ENCODE measurements at places on chromosomes 12 and 14.

GRCh38 chr12:7837366-7837765 is 35.3 kb downstream of the SLC2A14 start:
- no peak for DNase-seq

GRCh38 chr12:25377469-25378177 is 126.9 kb upstream of the KRAS start:
- no peak for DNase-seq

DNA sequence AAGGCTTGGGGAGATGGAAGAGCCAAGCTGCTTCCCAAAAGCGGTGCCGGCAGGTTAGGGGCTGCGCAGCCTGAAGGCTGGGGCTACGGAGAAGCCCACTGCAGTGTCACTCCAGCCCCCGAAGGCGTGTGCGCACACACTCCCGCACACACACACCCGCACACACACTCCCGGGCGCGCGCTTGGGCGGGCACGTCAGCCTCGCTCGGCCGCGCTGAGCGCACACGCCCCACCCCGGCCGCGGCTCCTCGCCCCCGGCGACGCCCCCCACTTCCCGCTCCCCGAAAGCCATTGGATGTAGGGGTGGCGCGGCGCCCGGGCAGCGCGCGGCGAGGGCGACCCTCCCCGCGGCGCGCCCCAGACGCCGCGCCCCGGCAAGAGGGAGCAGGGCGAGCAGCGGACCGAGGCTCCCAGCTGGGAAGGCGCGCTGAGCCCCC is at the start of gene KCNK10:
Gene KCNK10 (minus strand): TSS at position 184 of the 437 bp plus-strand sequence. CDS start 471 bp downstream, outside the sequence.
- no peak for DNase-seq

DNA sequence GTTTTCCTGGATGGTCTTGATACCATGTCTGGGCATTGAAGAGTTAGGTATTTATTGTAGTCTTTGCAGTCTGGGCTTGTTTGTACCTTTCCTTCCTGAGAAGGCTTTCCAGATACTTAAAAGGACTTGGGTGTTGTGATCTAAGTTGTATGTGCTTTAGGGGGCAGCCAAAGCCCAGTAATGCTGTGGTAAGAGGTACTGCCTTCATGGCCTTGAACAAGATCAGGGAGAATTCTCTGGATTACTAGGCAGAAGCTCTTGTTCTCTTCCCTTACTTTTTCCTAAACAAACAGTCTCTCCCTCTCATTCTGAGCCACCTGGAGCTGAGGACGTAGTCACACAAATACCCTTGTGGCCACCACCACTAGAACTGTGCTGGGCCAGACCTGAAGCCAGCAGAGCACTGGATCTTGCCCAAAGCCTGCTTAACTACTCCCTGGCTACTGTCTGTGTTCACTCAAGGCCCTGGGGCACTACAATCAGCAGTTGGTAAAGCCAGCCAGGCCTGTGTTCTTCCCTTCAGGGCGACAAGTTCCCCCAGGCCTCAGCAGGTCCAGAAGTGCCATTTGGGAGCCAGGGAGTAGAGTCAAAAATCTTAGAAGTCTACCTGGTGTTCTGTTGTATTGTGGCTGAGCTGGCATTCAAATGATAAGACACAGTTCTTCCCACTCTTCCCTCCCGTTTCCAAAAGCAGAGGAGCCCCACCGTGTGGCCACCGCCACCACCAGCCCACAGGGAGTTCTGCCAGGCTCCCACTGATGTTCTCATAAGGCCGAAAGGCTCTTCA is 11.4 kb downstream of the PRORP start:
- DNase-seq, result no peak

- peak; percentile 46 for DNase-seq
Observed at GRCh38 chr14:23186913-23187654, 3.6 kb upstream of the SLC7A8 start.

GRCh38 chr12:132222096-132222807 is 78.0 kb downstream of the NOC4L start:
- DNase-seq, result no peak

- no peak for DNase-seq
Observed at GRCh38 chr12:119025786-119026185, 44.4 kb downstream of the SRRM4 start.

GRCh38 chr12:118148287-118148686 is 12.4 kb downstream of the PEBP1 start:
- DNase-seq, result no peak

DNA sequence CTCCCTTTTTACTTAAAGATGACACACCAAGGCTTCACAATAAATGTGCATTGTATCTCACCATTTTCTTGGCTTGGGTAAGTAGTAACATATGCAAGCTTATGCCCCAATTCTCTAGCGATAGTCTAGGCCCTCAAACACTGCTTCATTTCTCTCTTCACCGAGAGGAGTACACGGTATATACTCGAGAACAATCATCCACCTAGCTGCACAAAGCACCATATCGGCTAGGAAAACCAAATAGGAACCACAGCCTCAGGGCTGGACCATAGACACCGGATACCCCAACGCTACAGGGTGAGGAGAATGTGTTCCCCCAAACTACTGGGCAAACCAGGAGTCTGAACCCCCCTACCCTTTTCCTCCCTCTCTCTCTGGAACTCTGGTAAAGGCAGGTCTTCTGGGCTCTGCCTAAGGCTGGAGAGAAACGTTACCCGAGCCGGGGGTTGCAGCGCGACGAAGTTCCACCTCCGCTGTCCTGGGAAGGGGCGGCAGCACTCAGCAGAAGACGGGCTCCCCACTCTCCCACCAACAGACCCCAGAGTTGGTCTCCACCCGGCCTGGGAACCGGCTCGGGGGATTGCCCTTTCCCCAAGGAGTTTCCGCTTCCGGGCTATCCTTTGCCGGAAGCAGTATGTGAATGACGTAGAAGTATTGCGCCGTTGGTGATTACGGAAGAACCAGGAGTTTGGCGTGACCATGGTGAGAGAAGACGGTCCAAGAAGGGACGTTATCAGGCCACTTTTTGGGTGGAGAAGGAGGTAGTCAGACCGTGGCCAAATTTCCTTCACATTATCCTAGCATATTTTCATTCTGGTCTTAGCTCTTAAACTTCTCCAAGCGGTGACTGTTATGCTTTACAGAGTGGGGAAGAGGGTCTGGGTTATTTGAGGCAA is at the start of the genes AREL1 and FCF1:
Gene AREL1 (minus strand): TSS at position 582 of the 896 bp plus-strand sequence. CDS start 27,465 bp downstream, outside the sequence.
Gene FCF1 (plus strand): TSS at position 646 of the 896 bp plus-strand sequence. CDS start 54 bp downstream, at position 700.
- no peak for DNase-seq

- DNase-seq, result no peak
Observed at GRCh38 chr14:67776653-67777322, 39.6 kb downstream of the ZFYVE26 start.

All from SHP77 treated with DMSO at 0.1 percent for 48 hours (cell line).